ENCODE measurements at places on chromosomes 2 and 18.

GRCh38 chr18:12516049-12516630, 108.4 kb downstream of the PRELID3A start:
- DNase-seq: no peak

DNA sequence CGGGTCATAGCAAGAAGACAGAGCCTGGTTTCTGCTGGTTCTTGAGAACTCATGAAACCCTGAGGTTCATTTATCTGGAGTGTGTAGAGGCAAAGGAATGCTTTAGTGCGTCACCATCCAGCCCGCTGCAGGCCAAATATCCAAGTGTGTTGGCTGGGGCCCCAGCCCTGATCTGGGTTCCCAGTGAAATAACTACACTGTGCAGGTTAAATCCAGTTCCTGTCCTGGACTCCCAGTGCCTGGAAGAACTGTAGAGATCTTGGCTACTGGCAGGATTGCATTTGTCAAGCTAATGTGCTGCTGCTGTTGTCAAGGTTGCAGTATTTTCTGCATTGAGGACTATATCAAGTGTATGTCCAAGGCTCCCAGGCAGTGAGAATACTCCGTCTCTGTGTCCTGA, 89.9 kb downstream of the MAPK4 start:
- DNase-seq: no peak

DNA sequence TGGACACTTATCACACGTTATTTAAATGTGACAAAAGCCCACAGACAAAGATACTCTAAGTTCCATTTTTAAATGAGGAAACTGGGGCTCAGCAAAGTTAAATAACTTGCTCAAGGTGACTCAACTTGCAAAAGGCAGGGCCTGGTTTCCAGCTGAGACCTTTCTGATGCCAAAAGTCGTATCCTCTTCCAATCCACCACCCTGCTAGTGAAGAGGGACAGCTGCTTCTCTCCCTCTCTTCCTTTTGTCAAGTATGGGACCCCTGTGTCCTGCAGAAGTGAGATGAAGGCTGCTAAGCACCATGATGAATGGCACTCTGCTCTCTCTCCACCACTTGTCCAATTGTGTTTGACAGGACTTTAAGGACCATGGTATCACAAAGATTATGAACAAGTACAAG, 140.9 kb downstream of the DYM start:
- no peak for DNase-seq

DNA sequence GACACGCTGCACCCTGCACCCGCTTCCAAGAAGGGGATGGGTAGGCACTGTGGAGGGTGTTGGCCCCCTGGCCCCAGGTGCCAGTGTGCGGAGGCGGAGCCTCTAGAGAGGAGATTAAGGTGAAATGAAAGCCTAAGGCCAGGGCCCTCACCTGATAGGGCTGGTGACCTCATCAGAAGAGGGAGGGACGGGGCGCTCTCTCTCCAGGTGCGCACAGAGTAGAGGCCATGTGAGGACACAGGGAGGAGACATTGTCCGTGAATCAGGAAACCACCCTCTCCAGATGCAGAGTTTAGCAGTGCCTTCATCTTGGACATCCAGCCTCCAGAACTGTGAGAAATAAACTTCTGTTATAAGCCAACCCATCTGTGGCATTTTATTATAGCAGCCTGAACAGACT, 62.3 kb downstream of the PSMG2 start:
- no peak for DNase-seq

- no peak for DNase-seq
Observed at GRCh38 chr2:107633580-107634147, 193.0 kb upstream of the RGPD4 start.

DNA sequence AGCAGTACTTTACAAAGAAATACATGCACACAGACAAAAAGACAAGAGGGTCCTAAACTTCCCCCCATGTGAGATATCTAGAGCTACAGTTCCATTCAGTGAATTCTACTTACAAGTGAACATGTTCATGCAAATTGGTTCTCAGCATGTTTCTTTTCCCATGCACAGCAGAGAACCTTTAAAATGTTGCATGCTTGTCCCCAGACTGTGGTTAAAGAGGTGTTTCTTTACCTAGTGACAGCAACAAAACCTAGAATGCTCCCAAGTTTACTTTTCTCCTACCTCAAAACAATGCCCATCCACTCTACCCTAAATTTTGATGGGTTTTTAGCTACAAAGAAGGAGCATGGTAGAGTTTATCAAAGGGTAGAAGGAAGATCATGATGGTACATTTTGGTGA, 43.7 kb downstream of the FN1 start:
- no peak for DNase-seq

- DNase-seq: no peak
Observed at GRCh38 chr2:15919716-15920434, 20.5 kb upstream of the MYCN start.

- DNase-seq: no peak
Observed at GRCh38 chr18:46215902-46216723, 111.9 kb downstream of the HAUS1 start.

DNA sequence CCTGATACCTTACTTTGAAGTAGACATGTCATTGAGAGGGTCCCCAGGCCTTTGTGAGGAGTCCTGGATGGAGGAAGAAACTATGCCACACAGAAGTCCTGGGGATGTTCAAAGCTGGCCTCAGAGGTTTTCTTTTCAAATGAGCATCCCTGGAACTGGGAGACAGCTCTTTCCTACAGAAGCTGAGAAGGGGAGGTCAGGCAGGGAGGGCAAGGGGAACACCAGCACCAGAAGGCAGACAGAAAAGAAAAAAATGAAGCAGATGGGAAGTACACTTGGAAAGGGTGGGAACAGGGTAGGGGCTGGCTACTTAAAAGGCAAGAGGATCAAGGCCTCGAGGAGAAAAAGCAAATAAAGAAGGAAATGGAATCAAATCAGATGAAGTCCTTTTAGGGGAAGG, 120.0 kb downstream of the FMNL2 start:
- no peak for DNase-seq

- no peak for DNase-seq
Observed at GRCh38 chr18:8462651-8463185, 146.5 kb upstream of the RAB12 start.

GRCh38 chr18:62977512-62977911, 262.2 kb downstream of the PHLPP1 start:
- no peak for DNase-seq

GRCh38 chr2:215347878-215348277, 36.0 kb downstream of the ATIC start:
- DNase-seq: no peak

DNA sequence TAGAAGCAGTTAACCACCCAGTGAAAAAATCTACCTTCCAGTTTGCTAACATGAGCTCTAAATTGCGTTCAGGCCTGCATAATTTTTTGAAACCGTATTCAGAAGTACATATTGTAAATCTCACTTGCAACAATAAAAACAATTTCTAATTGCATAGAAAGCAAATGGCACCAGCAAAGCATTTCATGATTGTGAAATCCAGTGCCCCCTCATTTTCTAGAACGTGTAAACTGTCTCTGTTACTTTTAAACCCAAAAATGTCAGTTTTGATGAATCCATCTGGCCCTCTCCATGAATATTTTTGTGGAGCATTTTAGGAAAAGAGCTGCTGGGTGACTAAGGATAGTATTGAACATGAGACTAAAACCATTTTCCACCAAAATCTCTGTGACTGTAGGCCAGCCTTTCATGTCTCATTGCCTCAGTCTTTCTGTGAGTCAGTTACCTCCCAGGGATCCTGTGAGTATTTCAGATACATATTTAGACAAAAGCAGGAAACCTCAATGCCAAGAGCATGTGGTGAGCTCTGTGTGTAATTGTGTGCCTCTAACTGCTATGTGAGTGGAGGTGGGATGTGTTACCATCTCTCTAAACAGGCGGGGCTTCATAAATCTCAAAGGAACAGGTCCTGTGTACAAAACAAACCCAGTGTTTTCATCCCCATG, 477.8 kb upstream of the DCC start:
- DNase-seq: no peak

- no peak for DNase-seq
Observed at GRCh38 chr2:120653046-120653445, 82.6 kb upstream of the GLI2 start.

DNA sequence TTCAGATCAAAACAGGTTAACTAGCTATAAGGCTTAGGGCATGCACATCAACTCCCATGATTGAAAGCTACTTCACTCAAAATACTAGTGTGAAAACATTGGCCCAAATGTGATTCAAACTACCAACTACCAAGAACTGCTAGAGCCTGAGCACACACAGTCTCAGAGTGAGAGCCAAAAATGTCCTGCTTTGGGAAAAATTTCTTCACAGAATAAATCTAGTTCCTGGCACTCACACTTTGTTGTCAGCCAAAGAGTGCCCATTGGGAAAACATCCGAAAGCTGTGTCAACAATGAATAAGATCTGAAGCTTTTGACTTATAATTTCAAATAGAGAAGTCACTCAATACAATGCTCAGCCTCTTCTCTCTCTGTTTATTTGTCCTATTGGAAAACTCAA, 182.7 kb downstream of the LRATD1 start:
- DNase-seq: no peak

DNA sequence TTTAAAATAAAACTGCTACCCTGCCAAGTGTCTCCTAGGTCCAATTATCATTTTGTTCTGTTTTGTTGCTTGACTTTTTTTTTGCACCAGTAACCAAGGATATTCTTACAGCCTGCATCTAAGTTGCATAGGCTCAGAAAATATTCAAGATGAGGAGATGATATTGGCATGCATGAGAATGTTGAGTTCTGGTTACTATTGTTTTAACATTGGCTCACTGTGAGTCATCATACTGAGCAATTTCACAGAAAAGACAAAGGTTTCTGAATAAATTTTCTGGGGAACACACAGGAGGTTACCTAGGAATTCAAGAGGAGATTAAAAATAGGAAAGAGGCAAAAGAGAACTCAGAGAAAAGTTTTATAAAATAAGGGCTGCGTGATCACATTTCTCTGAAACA, 84.8 kb upstream of the POU3F3 start:
- no peak for DNase-seq

- DNase-seq: no peak
Observed at GRCh38 chr2:70090706-70091334, 3.5 kb downstream of the PCBP1 start.

DNA sequence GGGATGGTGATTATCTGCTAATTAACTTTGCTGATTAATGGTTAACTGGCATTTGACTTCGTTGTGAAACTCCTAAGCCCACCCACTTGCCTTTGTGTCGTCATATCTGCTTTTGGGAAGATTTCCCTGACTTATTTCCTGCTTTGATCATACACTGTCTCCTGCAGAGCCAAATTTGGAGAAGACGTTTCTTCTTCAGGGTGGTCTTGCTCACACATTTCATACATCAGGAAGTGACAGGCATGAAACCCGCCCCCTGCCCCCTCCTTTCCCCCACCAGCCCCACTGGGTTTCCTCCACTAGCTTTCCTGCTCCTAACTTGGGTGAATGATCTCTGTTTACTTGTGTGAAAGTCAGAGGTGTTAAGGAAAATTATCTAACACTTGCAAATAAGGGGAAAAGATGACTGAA, 300.1 kb downstream of the TSN start:
- DNase-seq: no peak

DNA sequence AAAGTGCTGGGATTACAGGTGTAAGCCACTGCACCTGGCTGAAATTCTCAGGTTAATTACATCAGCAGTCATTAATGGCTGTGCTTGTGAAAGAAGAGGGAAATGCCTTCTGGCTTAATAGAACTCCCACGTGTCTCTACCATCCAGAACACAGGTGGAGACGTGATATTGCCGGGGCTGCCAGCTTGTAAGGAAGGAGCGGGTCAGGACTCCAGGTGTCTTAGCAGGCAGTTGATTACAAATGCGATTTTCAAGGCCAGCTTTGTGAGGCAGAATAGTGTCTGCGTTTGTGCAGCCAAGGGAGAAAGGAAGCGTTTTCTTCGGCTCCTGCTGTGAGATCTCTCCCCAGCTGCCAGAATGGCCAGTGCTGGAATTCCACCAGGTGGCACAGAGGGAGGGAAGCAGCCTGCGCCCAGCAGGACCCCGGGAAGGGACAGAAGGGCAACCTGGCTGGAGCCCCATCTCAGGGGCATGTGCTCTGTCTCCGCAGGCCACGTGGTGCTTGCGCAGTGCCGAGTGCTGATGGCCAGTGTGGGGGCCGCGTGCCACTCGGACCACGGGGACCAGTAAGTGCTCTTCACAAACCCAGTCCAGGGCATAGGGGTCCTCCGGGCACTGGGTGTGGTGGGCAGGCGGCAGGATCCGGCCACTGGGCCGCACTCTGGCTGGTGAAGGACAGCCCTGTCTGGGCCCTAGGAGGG, 3.7 kb upstream of the ESPNL start:
- DNase-seq: no peak

GRCh38 chr2:161708350-161708975, 84.2 kb downstream of the SLC4A10 start:
- no peak for DNase-seq

GRCh38 chr2:237459741-237460174, 27.3 kb upstream of the MLPH start:
- no peak for DNase-seq

- DNase-seq: no peak
Observed at GRCh38 chr2:2801458-2801857, 470.4 kb upstream of the MYT1L start.

DNA sequence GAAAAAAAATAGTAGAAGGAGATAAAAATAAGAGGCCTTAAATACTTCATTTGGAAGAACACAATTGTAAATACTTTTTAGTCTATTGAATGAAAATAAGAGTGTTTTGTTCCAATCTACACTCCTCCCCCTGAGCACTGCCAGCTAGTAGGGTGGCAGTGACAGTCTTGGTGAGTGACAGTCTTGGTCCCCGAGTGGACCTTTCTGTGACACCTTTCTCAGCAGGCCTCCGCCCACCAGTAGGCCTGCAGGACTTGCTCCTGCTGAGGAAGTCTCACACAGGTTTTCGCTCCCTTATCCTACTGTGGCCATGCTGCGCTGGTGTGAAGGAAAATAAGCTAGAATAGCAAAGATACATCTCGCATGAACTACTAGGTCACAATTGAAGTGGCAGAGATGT, 666.8 kb downstream of the NR4A2 start:
- DNase-seq: no peak

DNA sequence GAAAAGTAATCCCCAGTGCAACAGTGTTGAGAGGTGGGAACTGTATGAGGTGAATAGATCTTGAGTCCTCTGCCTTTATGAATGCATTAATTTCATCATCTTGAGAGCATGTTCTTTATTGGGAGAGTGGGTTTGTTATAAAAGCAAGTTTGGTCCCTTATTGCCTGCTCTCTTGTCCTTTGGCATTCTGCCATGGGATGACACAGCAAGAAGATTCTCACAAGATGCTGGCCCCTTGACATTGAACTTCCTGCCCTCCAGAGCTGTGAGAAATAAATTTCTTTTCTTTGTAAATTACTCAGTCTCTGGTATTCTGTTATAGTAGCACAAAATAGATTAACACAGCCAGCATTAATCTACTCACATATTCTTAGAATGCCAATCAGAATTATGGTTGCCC, 108.6 kb downstream of the EHBP1 start:
- no peak for DNase-seq

DNA sequence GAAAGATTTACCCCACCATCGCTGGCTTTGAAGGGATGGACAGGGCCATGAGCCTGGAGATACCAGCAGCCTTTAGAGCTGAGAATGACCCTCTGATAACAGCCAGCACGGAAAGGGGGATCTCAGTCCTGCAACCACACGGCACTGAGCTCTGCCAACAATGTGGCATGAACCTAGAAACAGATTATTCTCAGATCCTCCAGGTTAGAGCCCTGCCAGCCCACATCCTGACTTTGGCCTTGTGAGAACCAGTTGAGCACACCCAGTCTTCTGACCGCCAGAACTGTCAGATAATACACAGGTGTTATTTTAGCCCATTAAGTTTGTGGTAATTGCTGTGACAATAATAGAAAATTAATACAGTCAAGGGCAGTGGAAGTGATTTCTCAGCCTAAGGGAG, 9.4 kb upstream of the GNLY start:
- DNase-seq: no peak

Measured in activated CD8-positive, alpha-beta memory T cell treated with anti-CD3 and anti-CD28 coated beads for 1 hour (primary cell).